ENCODE measurements at places on chromosomes 3 and 15.

GRCh38 chr15:74131628-74132413 lies 1.4 kb downstream of the ISLR2 start:
- DNase-seq = no peak

DNA sequence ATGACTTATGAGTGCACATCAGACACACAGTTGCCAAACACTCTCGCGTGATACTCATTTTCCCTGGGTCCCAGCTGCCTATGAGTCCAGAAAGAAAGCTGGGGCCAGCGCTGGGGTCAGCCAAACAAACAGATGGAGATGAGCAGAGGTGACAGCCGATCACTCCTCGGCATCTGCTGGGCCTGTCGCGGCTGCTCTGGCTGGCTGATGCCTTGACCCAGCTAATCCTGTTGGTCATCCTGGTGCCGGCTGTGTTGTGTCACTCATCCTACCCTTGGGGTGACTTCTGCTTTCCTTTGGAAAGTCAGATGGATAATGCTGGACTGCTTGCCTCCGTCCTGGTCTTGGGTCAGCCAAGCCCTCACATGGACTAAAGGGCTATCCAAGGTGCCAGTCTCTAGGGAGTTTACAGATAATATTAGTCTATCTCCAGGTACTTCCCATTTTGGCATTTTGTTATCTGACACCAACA lies 105.3 kb upstream of the PDZRN3 start:
- no peak for DNase-seq

GRCh38 chr3:12017516-12017915 lies 13.3 kb downstream of the SYN2 start:
- DNase-seq = no peak

- no peak for DNase-seq
These were observed 292.0 kb downstream of the NFKBIZ start for GRCh38 chr3:102141096-102141927.

GRCh38 chr3:43910750-43911149 lies 220.0 kb downstream of the ABHD5 start:
- DNase-seq = no peak

DNA sequence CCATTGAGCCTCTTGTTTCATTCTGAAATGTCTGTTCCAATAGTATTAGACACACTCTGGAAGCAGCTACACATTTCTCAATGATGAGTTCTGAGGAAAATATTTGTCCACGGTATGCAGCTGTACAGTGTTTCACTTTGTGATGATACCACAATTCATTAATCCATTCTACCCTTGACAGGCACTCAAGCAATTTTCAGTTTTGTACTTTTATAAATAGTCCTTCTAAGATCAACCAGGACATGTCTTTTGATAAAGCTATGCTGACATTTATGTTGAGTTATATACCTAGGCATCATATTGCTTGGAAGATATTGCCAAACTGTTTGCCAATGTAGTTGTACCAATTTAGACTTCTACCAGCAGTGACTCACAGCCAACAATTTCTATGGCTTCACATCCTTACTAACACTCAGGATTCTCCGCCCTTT lies 165.1 kb upstream of the COL8A1 start:
- DNase-seq = no peak

GRCh38 chr3:35544976-35545375 lies 94.3 kb upstream of the ARPP21 start:
- DNase-seq = no peak

GRCh38 chr3:171056528-171056927 lies 30.0 kb upstream of the SLC2A2 start:
- no peak for DNase-seq

DNA sequence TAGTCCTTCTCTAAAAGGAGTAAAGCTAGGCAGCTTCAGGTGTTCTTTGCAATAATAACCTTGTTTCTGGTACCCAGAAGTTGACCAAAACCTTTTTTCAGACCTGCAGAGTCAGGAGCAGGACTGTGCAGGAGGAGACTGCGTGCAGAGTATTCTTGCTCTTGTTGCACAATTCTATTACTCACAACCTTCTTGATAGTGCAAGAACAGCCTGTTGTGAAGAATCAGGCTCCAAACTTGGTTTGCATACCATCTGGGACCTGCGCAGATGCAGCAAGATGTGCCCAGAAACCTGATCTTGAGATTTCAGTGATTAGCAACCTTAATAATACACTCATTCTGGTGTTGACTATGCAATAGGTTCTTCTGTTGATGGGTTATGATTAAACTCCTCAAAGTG lies 111.9 kb downstream of the ATG7 start:
- DNase-seq = no peak

DNA sequence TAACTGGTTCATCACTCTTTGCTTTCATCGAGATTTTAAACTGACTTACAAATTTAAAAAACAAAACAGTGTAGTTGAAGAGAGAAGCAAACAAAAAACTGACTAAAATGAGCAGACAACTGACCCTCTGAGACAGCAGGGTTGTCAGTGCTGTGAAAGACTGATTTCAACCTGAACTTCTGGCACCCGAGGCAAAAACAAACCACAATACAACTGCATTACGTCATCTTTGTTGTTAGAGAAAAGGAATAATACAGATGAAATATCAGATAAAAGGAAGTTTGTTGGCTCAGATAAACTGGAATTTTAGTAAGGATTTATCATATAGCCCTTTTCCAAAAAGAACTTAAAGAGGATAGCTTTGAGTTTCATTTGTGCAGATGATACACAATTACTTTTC lies 51.1 kb downstream of the PARP15 start:
- no peak for DNase-seq

DNA sequence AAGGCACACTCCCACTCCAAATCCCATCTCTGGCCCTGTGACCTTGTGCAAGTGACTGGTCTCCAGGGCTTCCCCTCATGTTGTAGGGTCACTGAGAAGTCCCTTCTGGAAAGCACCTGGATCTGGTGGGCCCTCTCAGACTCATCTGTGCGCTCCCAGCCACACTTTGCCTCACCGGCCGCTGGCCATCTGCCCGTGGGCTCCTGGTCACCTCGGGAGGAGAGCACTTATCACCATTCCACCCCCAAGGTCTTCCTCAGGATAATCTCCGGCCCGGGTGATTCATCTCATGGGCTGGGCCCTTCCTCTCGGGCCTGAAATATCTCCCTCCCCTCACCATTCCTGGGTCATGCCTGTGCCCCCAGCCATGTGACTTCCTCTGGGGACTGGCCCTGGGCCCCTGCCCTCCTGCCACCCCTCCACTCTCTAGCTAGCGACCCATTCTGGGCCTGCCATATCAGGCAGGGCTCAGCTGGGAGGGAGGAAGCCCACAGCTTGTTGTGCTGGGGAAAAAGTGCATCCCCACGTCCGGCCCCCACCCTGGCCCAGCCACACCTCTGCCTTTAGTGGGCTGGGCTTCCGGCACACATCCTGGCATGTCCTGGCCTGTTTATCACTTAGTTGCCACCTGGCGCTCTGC lies 10.6 kb upstream of the WNT7A start:
- no peak for DNase-seq

DNA sequence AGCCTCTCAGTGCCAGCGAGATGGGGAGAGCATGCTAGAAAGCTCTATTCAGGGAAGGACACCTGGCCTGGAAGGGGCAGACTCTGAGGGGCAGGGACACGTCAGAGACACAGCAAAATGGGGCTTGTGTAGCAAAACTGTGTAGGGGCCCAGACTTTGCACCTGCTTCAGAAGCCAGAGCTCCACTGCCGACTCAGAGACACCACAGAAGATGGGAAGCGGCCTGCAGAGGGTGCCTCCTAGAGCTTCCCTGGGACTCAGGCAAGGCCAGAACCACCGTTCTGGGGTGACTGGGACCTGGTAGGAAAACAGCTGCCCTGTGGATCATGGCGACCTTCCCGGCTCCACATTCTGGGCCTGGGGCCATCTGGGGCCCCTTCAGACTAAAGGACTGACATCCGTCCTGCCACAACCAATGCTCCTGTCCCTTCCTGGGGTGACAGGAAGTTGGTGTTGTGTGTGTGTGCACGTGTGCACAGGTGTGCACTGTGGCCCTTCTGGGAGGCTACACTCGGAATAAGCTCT lies 17.4 kb upstream of the TKT start:
- DNase-seq = no peak

GRCh38 chr3:57756528-57757401 lies 656 bp downstream of the SLMAP start:
- no peak for DNase-seq

DNA sequence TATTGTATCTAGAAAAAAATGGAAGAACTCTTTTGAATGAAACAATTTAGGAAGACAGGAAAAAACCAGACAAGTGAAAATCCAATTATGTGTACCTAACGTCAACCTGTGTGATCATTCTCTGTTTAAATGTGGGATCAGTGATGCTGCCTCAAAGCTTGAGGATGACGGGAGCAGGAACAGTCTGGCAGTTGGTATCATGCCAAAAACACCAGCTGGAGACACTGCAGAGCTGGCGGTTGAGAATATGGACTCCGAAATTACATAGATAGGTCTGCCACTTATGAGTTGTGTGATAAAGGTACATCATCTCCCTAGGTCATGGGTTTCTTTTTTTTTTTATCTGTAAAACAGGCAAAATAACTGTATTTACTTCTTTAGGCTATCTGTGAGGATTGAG lies 480.5 kb downstream of the CNTN4 start:
- no peak for DNase-seq

DNA sequence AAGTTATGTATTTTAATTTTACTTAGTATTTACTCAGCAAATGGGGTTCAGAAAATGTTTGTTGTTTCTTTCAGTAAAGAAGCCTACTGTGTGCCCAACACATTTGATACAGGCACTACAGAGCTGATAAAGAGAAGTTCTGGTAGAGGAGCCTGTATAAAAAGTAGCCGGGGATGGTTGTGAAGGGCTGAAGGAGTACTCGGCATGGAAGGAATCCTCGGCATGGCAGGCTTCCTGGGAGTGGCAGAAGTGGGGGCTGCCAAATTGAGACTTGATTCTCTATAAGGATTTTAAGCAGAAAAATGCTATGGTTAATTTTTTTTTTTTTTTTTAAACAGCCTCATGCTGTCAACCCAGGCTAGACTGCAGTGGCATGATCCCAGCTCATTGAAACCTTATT lies 9.3 kb downstream of the ARL13B start:
- DNase-seq = no peak
